ENCODE measurements at places on chromosomes 2 and 18.

DNA sequence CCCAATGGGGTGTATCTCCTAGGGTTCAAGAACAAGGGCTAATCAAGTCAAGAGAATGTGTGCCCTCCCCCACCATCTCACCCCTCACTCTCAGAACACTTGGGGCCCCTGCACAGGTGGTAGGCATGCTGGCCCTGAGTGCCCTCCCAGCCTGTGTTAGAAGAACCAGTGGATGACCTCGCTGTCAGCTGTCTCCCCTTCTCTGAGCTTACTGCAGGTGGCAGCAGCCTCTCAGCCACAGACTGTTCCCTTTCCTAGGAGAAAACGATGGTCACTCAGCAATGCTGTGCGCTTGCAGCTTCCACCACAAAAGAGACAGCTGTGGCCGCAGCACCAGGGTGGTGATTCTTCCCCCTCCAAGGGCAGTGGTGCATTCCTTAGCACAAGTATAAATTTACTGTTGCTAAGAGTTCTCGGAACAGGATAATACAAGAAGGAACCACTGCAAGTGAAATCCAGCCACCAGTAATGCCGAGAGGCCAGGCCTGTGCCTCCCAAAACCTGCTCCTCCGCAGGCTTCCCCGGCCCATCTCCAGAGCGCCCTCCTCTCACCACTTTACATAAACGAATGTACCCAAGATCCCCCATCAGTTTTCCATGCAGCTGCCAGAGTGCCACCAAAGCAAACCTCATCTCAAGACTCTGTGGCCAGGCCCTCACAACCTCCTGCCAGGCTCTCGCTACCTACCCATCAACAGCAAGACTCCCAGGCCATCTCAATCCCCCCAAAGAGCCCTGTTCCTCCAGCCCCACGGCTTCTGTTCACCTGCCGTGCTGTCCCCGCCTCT is 935 bp upstream of the RAMP1 start:
- peak; percentile 64 for DNase-seq

- no peak for DNase-seq
Observed at GRCh38 chr2:36626071-36626470, 28.1 kb upstream of the FEZ2 start.

DNA sequence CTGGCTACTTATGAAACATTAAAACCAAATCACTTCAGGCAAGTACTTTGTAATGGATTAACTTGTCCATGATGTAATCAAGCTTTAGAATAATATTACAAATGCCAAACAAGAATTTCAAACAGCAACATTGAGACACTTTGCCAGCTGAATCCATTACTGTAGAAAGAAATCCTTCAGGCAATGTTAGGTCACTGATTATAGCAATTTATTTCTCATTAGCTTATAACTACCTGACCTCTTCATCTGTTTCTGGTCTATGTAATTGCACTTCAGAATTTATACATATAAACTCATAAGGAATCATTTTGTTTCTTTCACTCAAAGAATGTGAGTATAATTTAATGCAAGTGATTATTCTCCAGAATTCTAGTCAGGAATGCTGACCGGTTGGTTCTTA is 692.6 kb upstream of the TMEFF2 start:
- no peak for DNase-seq

- no peak for DNase-seq
Observed at GRCh38 chr2:36469710-36470109, 114.1 kb downstream of the CRIM1 start.

- no peak for DNase-seq
Observed at GRCh38 chr18:24095976-24096375, 42.9 kb upstream of the CABYR start.

DNA sequence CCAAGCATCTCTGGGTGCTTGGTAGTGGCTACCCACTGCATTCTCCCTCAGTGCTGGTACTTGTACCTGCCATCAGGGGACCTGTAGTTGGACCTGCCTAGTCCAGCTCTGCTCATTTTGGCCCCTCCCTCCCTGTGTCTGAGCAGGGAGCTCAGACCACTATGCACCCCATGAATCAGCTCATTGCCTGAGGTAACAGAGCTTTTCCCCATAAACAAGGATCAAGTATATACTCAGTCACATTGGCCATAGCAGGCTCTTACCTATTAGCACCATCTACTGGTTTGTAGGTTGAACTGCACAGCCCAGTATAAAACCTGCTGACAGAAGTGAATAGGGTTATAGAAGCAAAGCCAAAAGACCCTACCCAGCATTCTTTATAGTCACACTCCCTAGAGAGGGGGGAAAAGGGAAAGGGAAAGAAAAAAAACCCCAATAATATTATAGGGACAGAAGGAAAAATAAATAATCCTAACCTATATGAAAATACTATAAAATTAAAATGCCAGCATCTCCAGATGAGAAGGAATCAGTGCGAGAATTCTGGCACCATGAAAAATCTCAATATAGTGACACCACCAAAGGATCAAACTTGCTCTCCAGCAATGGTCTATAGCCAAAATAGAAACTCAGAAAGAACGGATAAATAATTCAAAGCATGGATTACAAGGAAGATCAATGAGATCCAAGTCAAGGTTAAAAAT is 6.9 kb upstream of the FLACC1 start:
- DNase-seq, result no peak

- DNase-seq, result no peak
Observed at GRCh38 chr18:51765606-51766360, 568.3 kb upstream of the MEX3C start.

GRCh38 chr18:3219631-3220335 is at the start of gene MYOM1:
Gene MYOM1, minus strand, starts transcription at chr18:3219968. Its CDS starts 4,745 bp downstream, at chr18:3215223.
- DNase-seq, result no peak

DNA sequence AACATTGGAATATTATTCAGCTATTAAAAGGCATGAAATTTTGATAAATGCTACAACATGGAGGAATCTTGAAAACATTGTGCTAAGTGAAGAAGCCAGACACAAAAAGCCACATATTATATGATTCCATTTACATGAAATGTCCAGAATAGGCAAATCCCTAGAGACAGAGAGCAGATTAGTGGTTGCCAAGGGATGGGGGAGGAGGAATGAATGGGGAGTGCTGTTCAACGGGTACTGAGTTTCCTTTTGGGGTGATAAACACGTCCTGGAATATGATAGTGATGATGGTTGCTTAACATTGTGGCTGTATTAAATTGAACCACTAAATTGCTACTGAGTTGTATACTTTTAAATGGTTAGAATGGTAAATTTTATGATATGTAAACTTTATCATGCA is 8.9 kb upstream of the TWSG1 start:
- DNase-seq, result no peak

All from muscle of arm (tissue), 14 donors.